Muscle of arm (tissue), 14 donors: ENCODE measurements at places on chromosomes 12 and 14. TPM values are rescaled to one million over a fixed set of nuclear protein-coding genes. Genes with fewer than 3 reads are reported as not detected.

- no peak for DNase-seq
Measured at GRCh38 chr12:118183155-118183554, 47.2 kb downstream of the PEBP1 start.

GRCh38 chr14:21019366-21019765 lies 5.5 kb downstream of the NDRG2 start:
- no peak for DNase-seq

Gene TOMM20L
- 0.55 TPM for polyA plus RNA-seq

DNA sequence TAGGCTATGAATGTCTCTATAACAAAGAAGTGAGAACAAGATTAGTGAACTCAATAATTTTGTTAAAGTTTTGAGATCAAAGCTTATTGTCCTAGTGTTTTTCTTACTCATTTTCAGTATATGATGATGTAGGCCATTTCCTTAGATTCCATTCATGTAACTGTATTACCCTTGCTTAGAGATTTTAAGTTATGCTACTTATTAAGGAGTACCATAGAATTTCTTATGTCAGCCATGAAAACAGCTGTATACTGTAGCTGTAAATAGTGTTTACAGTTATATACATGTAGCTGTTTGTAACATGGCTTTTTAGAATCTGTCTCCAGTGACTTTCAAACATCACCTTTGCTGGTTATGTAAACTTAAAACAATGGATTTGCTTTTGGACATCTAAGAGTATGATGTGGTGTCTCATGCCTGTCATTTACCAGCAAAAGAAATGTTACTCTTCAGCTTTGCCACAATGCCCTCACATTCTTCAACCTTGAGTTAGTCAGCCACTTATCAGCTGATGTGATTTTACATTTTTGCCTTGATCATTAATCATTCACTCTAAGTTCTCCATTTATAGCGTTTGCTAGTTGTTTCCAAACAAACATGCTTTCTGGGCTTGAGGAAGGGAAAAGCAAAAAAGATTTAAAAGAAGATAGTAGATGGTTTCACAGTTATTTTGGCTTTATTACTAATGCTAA lies 55.5 kb downstream of the SLC16A7 start:
- DNase-seq = no peak

Gene AGAP2
- polyA plus RNA-seq = 6.2 TPM

Gene DNAJC22
- 0.10 TPM for polyA plus RNA-seq

GRCh38 chr12:22190-22529 lies 44.4 kb upstream of the IQSEC3 start:
- no peak for DNase-seq

DNA sequence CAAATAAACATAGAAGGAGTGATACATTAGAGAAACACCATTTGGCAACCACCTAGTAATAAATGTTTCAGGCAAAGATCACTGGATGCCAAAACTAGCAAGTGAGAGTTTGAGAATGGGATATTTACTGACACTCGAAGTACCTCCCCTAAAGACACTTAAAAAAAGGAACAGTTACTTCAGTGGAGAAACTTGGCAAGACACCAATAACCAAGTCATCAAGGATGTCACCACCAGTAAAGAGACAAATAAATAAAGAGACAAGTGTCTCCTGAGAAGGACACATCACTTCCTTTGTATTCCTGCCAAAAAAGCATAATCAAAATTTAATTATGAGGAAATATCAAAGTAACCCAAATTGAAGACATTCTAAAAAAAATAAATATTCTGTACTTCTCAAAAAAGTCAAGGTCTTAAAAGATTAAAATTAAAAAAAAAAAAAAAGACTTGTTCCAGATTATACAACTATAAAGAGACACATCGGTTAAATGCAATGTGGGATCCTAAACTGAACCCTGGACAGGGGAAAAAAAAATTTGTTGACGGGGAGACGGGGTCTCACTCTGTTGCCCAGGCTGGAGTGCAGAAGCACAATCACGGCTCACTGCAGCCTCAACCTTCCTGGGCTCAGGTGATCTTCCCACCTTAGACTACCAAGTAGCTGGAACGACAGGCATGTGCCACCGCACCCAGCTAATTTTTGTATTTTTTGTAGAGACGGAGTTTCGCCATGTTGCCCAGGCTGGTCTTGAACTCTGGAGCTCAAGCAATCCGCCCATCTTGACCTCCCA lies 26.4 kb downstream of the TM7SF3 start:
- no peak for DNase-seq

DNA sequence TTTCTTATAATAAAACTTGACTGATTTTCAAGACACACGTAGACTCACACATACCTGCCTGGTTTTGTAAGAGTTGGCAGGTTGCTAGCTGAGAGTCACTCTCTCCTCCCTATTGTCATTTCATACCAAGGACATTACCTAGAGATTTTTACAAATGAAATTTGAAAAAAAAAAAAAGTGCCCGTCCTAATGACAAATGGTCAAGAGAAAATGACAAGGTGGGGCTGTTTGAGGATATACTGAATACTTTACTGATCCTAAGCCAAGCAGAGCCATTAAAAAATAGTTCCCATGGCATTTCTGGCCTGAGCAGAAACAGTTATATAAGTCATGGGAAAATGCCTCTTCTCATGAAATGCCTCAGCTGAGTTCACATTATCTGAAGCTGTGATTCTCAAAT lies 150.2 kb downstream of the DYRK2 start:
- no peak for DNase-seq

- no peak for DNase-seq
Measured at GRCh38 chr12:26868447-26869103, 35.6 kb upstream of the ITPR2 start.
